NCI-H1105 treated with DMSO at 0.1 percent for 48 hours (cell line): ENCODE measurements at places on chromosomes 7 and 10.

GRCh38 chr10:72932259-72933015 lies 22.2 kb downstream of the PLA2G12B start:
- no peak for DNase-seq

DNA sequence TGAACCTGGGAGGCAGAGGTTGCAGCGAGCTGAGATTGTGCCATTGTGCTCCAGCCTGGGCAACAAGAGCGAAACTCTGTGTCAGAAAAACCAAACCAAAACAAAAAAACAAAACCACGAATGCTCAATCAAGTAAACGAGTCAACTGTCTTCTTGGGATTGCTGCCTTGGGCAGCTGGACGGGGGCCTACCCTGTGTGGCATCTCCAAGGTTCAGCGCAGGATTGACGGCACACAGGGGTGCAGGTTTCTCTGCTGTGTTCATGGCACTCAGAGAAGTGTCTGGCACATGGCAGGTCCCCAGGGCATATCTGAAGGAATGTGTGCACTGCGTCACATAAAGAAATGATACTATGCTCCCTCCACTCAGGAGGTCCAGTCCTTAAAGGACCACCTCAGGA lies 25.2 kb upstream of the CRYGN start:
- no peak for DNase-seq

- DNase-seq: no peak
These were observed 38.2 kb upstream of the CCSER2 start for GRCh38 chr10:84290235-84290634.

GRCh38 chr7:3244241-3244814 lies 56.7 kb upstream of the SDK1 start:
- DNase-seq: no peak

- no peak for DNase-seq
These were observed 163.3 kb downstream of the GRID1 start for GRCh38 chr10:86203162-86203905.

DNA sequence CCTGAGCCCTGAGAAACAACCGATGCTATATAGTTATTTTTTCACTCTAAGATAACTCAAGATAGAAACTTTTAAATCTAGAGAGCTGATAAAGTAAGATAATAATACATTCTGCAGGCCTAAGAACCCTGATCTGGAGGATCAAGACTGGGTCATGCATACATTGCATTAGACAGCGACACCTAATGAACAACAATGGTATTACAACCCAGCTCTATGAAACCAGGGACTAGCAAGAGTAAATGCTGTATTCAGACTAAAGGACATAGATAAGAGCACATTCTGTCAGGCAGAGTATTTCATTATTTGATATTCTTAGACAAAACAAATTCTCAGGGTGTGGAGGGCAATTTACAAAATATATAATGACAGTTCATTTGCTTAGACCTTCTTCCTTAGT lies 148.6 kb downstream of the GRK5 start:
- no peak for DNase-seq

DNA sequence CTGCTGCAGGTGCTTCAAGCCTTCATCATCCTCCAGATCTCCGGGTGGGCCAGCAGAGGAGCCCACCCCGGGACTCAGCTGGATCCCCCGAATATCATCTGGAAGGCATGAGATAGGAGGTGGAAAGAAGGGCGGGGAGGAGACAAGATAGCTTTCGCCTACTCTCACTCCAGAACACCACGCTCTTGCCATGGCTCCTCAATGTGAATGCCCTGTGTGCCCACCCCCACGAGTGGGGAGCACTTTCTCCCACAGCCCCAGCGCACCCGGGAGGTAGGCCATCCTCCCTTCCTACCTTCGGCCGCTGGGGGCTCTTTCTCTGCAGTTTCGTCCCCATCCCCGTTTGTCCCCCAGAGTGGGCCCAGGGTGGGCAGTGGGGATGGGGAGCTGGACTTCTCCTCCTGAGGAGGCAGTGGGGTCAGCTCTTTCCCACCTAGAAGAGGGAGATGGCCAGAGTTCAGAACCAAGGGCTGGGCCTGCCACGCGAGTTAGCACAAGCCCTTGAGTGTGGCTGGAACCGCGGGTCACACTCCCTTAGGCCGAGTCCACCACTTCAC lies 8.9 kb downstream of the GIGYF1 start:
- DNase-seq: no peak

GRCh38 chr7:47470567-47471357 lies 111.1 kb downstream of the TNS3 start:
- peak; percentile 85 for DNase-seq

DNA sequence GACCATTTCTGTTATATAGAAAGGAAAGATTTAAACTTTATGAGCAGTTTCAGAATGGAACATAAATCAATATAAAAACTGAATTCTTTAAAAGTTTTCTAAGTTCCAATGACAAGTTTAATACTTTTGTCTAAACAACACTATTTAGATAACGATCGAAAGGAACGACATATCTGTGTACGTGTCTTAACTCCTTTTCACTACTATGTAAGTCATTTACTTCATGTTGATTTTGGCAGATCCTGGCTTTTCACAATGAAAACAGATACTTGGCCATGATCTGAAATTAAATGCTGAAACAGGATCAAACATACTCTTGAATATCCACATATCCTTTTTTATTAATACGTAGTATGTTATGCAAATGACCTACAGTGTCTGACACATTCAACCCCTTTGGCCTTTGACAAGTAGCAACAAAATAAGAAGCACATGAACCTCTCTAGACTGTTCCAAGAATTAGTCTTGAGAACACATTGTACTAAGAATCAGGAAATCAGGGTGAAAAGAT lies 41.9 kb downstream of the RNLS start:
- DNase-seq: no peak

GRCh38 chr10:101571271-101571925 lies 16.7 kb downstream of the POLL start:
- no peak for DNase-seq

- no peak for DNase-seq
These were observed 42.9 kb upstream of the PCDH15 start for GRCh38 chr10:54843932-54844331.

DNA sequence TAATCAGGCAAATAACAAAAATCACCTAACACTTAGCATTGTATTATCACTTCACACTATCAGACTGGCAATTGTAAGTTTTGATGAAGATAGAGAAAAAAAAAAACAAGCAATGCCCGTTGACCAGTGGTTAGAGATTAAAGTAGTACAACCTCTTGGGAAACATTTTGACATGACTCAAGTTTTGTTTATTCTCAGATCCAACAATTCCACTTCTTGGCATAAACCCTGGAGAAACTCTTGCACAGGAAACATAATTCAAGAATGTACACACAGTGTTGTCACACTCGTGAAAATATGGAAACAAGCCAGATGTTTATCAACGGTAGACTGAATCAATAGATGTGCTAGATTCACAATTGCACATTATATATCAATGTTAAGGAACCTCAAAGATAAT lies 37.2 kb downstream of the FRMD4A start:
- no peak for DNase-seq

- DNase-seq: no peak
These were observed 137.3 kb upstream of the RHOBTB1 start for GRCh38 chr10:61081301-61081700.

- DNase-seq: no peak
These were observed 7.4 kb upstream of the SMIM30 start for GRCh38 chr7:113125728-113126127.

- DNase-seq: no peak
These were observed 126.1 kb upstream of the AGR3 start for GRCh38 chr7:17007841-17008240.

GRCh38 chr10:5293691-5294550 lies 70.8 kb upstream of the UCN3 start:
- no peak for DNase-seq

DNA sequence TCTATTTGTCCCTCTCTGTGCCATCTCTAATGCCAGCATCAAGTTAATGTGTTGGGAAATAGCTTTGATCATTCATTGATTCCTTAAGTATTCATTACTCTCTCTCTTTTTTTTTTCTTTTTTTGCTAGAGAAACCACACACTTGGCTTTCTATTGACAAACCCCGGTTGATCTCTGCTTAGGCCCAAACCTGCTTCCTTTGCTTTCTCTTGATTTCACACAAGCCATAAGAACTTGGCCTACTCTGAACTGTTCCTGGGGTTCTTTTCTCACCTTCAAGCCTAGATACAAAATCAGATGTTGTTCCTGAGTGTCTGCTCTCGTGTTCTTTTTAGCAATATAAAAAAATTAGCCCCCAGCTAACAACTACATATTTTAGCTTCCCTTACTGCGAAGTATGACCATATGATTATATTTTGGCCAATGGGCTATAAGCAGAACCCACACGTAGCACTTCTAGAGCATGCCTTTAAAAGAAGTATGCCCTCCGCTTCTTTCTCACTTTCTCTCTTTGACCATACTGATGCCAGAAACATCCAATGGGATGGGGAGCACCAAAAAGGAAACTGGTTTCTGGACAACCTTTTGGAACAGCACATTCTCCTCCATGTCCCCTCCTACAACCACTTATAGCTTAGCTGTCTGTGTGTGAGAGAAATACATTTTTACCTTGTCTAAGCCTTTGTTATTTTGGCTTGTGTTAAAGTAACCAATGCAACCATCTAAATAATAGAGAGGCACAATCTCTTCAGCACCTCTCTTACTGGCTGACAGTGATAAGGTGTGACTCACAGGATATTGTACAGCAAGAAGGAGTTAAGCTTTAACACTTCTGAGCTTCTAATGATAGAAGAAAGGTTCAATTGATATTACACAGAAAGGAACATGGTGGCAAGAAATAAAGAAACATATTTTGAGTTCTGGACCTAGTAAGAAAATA lies 96.6 kb upstream of the LRRN3 start:
- no peak for DNase-seq

DNA sequence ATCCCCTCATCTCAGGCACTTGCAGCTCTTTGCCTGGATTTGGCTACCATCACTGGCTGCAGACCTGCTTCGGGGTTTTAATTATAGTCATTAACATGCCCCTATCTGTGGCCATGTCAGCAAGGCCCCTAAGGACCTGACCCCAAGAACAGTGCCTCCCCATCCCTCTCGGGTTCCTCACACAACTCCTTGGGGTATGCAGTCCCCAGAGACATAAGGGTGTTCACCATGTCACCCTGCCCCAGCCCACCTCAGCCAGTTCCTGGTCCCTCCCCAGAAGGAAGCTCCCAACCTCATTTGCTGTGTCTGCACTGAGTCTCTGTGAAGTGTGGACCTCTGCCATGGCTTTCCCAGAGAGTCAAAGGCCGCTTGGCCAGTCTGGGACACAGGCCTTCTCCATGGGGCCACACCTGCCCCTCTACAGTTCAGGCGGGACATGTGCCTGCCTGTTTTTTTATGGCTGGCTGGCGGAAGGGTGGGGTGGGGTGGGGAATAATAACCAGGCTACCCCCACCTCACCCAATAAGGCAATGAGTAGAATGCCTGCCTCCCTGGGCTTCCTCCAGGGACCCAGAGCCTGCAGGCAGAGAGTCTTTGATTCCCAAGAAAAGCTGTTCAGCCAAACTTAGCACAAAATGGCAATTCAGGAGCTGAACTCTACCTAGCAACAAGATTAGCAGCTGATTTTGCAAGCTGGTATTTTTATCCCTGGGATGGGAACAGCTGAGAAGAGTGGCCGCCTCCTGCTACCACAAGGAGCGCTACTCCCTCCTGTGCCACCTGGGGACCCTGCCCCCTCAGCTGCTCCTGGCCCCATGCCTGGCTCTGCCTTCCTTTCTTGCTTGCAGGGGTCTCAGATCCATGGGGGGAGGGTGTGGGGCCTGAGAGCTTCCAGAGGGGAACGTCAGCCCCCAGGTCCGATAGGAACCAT lies 23.7 kb upstream of the CAMK2B start:
- no peak for DNase-seq

- no peak for DNase-seq
These were observed 116.2 kb upstream of the GPR22 start for GRCh38 chr7:107353701-107354100.

- DNase-seq: no peak
These were observed 1.6 kb downstream of the SFMBT2 start for GRCh38 chr10:7409045-7409731.

- DNase-seq: no peak
These were observed 173.6 kb downstream of the ARHGAP12 start for GRCh38 chr10:31754803-31755624.

DNA sequence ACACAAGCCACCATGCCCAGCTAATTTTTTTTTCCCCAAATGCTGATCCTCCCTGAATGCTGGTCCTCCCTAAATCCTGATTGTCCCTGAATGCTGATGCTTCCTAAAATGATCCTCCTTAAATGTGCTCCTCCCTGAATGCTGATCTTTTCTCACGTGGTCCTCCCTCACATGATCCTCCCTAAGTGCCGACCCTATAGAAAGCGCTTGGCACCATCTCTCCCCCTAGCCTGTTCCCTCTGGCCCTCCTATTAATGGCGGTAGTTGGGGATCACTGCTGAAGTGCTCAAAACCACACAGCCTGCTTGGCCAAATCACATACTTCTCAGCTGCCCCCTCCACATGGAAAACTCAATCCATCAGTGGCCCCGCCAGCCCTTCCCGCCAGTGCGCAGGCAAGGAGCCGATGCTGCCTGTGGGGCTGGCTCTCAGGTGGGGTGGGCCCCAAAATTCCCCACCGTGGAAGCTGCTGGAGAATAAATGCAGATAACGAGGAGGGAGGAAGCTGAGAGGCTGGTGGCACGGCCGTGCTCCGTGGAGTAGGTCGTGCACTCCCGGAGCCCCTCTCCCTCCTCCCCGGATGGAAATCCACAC lies 42.9 kb downstream of the COL26A1 start:
- DNase-seq: no peak

GRCh38 chr10:128051548-128051947 lies 74.7 kb downstream of the MKI67 start:
- DNase-seq: no peak

- no peak for DNase-seq
These were observed 86.0 kb upstream of the FGFR2 start for GRCh38 chr10:121684276-121684675.

DNA sequence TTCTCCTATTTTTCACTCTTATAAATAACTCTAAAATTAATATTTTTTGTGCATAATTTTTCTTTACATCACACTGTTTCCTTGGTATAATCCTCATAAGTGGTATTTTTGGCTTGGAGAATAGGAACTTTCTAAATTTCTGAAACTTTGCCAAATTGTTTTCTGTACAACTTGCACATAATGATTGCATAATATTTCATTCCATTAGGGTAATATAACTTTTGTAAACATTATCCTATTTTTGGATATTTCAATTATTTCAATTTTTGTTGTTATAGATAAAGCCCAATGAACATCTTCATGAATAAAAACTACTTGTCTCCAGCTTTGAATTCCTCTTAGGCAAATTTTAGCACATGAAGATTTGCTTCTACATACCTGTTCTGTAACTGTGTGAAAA lies 135.9 kb downstream of the ELAPOR2 start:
- no peak for DNase-seq

GRCh38 chr10:103869336-103869735 lies 14.0 kb upstream of the SH3PXD2A start:
- DNase-seq: no peak

GRCh38 chr10:100519311-100520051 lies at the start of gene SEC31B:
TSS of gene SEC31B (minus strand) at chr10:100519861. CDS start at chr10:100516952, 2,909 bp downstream.
- DNase-seq: no peak

DNA sequence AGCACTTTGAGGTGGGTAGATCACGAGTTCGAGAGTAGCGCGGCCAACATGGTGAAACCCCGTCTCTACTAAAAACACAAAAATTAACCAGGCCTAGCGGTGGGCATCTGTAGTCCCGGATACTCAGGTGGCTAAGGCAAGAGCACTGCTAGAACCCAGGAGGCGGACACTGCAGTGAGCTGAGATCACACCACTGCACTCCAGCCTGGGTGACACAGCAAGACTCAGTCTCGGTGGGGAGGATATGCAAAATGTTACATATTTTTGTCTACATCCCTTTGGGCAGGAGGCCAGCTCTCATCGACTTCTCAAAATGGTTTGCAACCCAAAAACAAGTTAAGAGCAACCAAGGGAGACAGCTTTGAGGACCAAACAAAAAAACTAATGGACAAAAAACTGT lies 8.2 kb downstream of the ATE1 start:
- DNase-seq: no peak

GRCh38 chr7:66413379-66414114 lies 208.4 kb downstream of the TPST1 start:
- DNase-seq: peak; percentile 95
